ENCODE measurements at places on chromosomes 4 and X.

DNA sequence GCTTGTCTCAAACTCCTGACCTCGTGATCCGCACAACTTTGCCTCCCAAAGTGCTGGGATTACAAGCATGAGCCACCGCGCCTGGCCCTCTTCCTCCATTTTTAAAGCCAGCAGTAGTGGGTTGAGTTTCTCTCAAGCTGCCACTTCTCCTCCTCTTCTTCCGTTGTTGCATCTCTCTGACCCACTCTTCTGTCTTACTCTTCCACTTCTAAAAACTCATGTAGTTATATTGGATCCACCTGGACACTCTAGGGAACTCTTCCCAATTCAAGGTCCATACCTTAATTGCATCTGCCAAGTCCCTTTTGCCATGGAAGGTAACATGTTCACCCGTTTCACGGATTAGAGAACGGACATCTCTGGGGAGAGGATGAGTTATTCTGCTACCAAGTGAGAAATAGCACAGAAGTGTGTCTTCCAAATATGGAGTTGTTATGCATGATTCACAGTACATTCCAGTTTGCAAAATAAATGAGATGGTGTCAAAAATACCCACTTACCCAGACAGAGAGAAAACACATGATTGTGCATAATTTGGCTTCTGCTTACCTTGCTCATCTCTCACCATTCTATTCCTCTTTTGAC lies 51.8 kb downstream of the GBA3 start:
- DNase-seq: no peak

DNA sequence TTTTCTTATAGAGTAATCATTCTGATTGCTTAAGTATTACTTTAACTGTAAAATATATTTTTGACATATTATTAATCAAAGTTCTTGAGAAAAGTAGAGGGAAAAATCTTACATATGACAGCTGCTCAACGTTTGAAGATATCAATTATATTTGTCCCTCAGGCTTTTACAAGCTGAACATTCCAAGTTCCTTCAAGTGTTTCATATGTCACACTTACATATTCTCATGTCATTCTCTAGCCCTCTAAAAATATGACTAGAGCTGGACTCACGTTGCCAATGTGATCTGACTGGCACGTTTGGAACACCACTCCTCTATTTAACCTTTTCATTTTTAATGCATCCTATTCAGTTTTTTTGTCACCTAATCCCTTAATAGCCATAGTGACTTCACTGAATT lies 492.9 kb downstream of the PCDH18 start:
- no peak for DNase-seq

GRCh38 chrX:17882680-17883079 lies 21.6 kb upstream of the RAI2 start:
- no peak for DNase-seq

- DNase-seq: no peak
Observed at GRCh38 chr4:13917015-13917414, 289.5 kb upstream of the BOD1L1 start.

- no peak for DNase-seq
Observed at GRCh38 chr4:23006756-23007155, 314.0 kb downstream of the GBA3 start.

DNA sequence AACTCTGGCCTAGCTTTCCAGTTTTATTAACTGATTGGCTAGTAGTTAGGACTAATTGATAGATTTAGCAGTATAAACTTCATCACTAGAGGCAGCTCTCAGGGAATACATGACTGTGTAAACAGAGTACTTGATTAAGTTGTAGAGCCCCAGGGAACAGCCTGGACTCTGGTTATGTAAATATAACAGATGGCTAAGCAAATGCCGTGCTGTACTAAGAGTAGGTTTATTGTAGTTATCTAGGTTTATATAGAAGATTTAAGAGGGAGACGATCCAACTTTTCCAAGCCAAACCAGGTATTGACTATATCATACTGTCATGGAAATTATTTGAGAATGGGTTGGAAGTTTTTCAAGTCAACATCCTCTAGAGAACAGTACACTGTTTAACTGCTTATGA lies 463.4 kb upstream of the GRID2 start:
- DNase-seq: peak; percentile 35

- no peak for DNase-seq
Observed at GRCh38 chrX:46637938-46638337, 64.4 kb downstream of the CHST7 start.

DNA sequence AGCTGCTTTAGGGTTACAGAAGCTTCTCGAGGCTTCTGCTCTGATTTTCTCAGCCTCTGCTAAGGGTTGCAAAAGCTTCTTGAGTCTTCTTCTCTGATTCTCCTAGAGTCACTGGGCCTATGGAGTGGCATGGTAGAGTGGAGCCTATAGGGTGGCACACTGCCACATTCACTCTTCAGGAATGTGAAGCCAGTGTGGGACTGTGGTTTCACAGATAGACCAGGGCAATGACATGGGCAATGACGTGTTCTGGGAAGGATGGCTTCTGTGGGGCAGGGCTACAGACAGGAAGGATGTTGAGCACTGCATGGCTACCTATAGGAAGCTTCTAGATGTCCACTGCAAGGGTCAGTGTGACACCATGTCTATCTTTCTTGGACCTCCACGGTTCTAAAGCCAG lies 11.0 kb upstream of the MAMLD1 start:
- DNase-seq: no peak

DNA sequence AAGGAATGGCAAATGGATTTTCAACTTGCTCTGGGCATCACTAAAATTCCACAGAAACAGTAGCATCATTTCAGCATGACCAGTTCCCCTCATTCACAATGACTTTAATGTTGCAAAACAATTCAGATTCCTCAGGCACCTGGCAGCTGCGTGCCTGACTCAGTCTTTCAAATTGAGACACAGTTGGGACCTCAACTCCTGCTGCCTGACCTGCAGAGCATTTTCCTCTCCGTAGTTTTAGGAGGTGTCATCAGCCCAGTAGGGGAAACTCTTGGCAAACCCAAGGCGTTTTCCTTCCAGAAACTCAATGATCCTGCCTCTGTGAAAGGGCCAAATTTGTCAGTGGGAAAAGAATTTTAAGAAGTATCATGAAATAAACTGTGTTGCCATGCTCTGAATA lies 388.9 kb downstream of the SPRY1 start:
- DNase-seq: no peak

- no peak for DNase-seq
Observed at GRCh38 chr4:22680065-22680642, 12.6 kb upstream of the GBA3 start.

GRCh38 chrX:19174401-19175025 lies 52.2 kb upstream of the ADGRG2 start:
- DNase-seq: no peak

- DNase-seq: no peak
Observed at GRCh38 chrX:45709381-45709780, 508.7 kb upstream of the DIPK2B start.

- DNase-seq: no peak
Observed at GRCh38 chrX:40148385-40149285, 50.9 kb upstream of the BCOR start.

DNA sequence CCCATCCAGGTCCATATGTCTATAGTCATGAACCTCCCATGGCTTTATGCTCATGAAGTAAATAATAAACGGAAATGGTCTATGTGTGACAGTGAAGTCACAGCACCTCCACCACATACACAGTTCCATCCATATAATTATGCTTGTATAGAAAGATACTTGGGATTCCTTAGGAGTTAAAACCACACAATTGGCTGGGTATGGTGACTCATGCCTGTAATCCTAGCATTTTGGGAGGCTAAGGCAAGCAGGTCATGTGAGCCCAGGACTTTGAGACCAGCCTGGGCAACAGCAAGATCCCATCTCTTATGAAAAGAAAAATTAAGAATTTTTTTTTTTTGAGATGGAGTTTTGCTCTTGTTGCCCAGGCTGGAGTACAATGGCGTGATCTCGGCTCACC lies 55.6 kb upstream of the RBM47 start:
- DNase-seq: no peak

GRCh38 chr4:156594624-156595023 lies 377.0 kb downstream of the PDGFC start:
- DNase-seq: no peak

DNA sequence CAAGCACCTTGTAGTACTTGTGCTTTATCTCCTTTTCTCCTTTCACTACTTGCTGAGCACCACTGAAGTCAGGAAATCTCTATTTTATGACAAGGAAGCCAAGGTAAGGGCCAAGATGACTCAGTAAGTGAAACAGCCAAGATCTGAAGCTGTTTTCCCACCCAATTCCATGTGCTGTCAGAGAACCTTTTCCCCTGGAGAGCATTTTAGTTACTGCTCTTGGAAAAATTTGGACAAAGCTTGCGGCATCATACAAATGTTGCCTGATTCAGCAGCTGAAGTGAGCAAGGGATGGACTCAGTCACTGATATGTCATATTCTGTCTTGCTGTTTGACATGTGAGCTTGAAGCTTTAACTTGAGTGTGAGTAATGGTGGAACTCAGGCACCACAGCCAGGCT lies 391.4 kb downstream of the RAB28 start:
- no peak for DNase-seq

DNA sequence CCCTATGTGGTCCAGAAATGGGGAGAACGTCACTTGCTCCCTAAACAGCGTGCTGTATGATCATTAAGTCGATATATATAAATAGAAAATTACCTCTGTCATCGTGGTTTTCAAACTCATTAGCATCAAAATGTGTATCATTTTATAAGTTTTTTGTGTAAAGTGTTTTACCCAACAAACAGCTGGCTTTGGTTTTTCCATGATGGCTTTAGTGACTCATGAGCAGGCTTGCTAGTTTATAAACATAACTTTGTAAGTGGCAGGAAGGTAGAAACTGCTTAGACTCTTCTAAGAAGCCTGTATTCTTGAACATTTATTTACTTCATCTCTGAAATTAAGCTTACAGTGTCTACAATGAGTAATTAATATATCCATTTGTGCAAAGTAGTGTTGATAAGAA lies 108.4 kb upstream of the DIPK2B start:
- DNase-seq: no peak

- DNase-seq: no peak
Observed at GRCh38 chr4:73864365-73864764, 4.8 kb upstream of the CXCL1 start.

GRCh38 chrX:24173115-24173847 lies 23.8 kb downstream of the ZFX start:
- no peak for DNase-seq

DNA sequence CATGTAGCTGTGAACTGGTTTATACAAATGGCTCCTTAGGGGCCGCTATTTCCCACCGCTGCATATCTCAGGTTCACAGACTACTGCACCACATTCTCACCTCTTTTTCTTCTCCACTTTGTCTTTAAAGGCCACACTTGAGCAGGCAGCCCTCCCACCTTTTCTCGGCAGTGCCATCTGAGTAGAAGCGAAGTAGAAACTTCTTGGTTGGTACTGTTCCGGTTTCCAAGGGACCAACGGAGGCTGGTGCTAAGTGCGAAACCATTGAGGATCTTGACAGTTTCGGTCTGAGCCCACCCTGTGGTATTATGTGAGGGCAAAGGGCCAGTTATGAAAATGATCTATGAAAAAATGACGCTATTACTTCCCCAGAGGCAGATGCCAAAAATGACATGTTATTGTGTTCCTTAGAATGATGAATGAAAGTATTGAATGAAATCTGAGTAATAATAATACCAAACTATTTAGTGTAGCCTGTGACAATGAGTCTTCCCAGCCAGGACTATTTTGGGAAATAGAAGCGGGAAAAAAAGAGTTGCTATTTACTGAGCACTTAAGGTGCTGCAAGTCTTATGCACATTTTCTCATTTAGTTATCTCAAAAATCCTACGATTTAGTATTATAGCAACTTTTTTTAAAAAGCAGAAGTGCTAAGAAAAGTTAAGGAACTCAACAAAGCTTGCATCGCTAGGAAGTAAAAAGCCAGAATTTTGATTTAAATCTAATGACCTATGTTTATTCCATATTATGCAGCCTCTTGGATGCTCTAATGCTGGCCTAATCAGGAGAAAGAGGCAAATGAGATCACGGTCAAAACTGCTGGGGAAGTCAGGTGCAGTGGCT lies 29.6 kb upstream of the CHRNA9 start:
- no peak for DNase-seq

DNA sequence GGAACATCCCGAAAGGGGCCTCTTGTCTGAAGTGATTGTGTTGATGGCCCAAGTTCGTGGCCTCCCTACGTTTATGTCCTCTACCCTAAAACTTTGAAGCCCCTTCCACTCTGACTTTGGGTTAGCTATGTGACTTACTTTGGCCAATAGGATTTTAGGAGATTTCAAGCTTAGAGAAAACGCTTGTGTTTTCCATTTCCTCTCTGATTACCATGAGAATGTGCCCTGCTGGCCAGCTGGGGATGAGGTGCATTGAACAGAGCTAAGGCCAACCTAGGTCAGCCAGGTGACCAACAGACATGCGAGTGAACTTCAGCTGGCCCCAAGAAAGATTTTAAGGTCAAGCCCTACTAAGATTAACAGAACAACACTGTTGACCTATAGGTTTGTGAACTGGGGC lies 82.4 kb downstream of the SLC2A9 start:
- DNase-seq: no peak

DNA sequence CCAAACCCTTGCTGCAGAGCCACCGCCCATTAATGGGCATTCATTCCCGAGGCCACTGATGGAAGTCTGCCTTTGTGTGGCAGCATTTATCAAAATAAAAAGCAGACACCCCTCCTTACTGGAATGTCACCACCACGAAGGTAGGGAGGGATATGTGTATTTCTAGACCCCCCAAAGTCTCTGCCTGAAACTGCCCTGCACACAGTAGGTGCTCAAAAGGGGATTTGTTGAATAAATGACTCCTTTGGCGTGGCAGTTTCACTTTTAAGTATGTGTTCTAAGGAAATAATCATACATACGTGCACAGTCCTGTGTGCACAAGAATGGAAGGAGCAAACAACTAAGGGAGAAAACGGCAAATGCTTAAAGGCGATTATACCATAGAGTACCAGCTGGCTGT lies 23.6 kb upstream of the GLOD5 start:
- DNase-seq: no peak

GRCh38 chr4:24855741-24856140 lies 57.1 kb downstream of the CCDC149 start:
- no peak for DNase-seq

DNA sequence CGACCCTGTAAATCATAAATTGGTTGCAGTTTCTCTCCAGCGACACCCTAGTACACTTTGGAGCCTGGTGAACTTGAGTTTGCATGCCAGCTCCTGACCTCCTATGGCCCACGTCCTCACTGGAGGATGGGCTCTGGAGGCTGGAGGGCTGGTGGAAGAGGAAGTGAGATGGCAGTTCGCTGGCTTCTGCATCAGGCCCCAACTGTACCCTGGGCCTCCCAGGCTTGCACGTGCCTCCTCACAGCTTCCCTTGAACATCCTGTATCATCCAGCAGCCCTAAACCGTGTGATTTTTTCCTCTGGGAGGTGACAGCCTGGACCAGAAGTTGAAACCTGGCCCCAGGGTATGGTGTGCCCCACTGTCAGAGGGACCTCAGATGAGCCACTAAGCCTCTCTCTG lies 78.5 kb downstream of the HTRA3 start:
- DNase-seq: no peak

GRCh38 chr4:42954963-42955669 lies 62.6 kb downstream of the GRXCR1 start:
- DNase-seq: peak; percentile 60

DNA sequence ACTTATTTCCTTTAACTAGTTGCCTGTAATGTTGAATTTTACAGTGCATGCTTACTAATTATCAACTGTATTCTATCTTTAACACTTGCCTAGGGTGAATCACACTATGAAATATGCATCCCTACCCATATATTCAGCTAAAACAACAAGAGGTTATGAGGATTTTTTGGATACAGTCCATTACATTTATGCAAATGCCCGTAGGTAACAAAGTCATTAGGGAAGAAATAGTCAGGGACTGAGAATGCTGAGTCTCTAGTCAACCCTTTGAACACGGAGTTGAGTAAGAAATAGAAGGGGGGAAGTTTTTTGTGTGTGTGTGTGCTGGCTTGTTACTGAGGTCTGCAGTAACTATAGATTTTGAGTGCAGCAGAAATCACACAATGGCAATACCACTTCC lies 26.1 kb upstream of the CBLL2 start:
- no peak for DNase-seq
